ENCODE measurements at places on chromosomes 1 and 21.

GRCh38 chr21:44603911-44604310 is 3.5 kb downstream of the KRTAP10-7 start:
- no peak overlapping the region for H3K4me3 ChIP-seq
- no peaks in the 10 kb centered on the region for H3K4me1 ChIP-seq
- no peaks in the 10 kb centered on the region for H3K36me3 ChIP-seq
- H3K27me3 ChIP-seq, result no peaks in the 10 kb centered on the region

GRCh38 chr1:106232128-106232527 is 824.3 kb upstream of the PRMT6 start:
- no peak overlapping the region for H3K27ac ChIP-seq
- no peaks in the 10 kb centered on the region for H3K4me1 ChIP-seq
- H3K36me3 ChIP-seq, result no peaks in the 10 kb centered on the region
- DNase-seq, result no peak
- H3K27me3 ChIP-seq, result no peaks in the 10 kb centered on the region

GRCh38 chr1:54046671-54047383 is 6.2 kb downstream of the TMEM59 start:
- H3K36me3 ChIP-seq, result peaks cover 12% of the 10 kb centered on the region
- H3K27ac ChIP-seq, result no peak overlapping the region
- H3K4me3 ChIP-seq, result no peak overlapping the region
- no peak for DNase-seq

GRCh38 chr1:244214009-244214967 is 163.2 kb downstream of the ZBTB18 start:
- H3K27me3 ChIP-seq, result no peaks in the 10 kb centered on the region
- H3K4me3 ChIP-seq, result no peak overlapping the region
- no peak overlapping the region for H3K27ac ChIP-seq
- no peak for DNase-seq
- no peaks in the 10 kb centered on the region for H3K36me3 ChIP-seq
- H3K4me1 ChIP-seq, result no peaks in the 10 kb centered on the region
